ENCODE measurements at places on chromosomes 16 and 17. TPM values are rescaled to one million over a fixed set of nuclear protein-coding genes. Genes with fewer than 3 reads are reported as not detected.

Gene SMTNL2
- total RNA-seq = 1.7 TPM

GRCh38 chr17:35160354-35161201 lies 13.0 kb downstream of the UNC45B start:
- no peak for DNase-seq

- no peak for DNase-seq
Measured at GRCh38 chr17:50101346-50102163, 6.4 kb downstream of the PDK2 start.

DNA sequence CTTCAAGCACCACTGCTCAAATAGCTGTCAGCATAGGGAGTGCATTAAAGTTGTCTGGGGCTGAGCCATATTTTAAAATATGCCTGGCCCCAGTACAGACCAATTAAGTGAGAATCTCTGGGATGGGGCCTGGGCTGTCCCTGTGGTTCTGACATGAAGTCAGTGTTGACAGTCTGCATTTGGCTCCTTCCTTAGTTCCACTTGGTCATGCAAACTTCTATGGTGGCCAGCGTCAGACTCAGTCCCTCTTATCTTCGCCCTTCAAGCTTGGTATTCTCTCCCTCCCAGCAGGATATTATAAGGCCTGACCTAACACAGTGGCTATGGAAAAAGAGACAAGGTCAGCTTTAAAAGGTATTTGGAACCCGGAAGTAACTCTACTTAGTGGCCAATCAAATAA lies 177.2 kb downstream of the PMP22 start:
- DNase-seq = no peak

Gene CHTF18
- total RNA-seq = 25.4 TPM

All from osteocyte (in vitro differentiated cells).